GM03348 (cell line): ENCODE measurements at places on chromosomes 6 and 20.

DNA sequence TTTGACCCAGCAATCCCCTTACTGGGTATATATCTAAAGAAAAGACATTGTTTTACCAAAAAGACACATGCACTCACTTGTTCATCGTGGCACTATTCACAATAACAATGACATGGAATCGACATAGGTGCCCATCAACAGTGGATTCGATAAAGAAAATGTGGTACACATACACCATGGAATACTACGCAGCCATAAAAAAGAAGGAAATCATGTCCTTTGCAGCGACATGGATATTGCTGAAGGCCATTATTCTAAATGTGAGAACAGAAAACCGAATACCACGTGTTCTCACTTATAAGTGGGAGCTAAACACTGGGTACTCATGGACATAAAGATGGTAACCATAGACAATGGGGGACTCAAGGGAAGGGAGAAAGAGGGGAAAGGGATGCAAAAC, 222.3 kb downstream of the RNGTT start:
- DNase-seq = no peak

- DNase-seq = no peak
These were observed 173.2 kb downstream of the TMEM242 start for GRCh38 chr6:157150076-157150475.

DNA sequence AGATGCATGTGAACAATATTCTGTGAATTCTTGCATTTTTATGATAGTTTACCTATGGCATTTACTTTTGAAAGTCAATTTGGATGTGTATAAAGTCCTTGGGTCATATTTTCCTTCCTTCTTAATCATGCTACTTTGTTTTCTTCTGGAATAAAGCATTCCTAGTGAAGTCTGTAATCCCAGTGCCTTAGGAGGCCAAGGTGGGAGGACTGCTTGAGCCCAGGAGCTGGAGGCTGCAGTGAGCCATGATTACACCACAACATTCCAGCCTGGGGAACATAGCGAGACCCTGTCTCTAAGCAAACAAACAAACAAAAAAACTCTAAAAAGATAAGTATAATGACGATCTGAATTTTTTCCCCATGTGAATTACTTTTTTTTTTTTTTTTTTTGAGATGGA, 69.7 kb upstream of the SYNCRIP start:
- DNase-seq = no peak

GRCh38 chr6:45746046-45746445, 269.6 kb downstream of the CLIC5 start:
- peak; percentile 48 for DNase-seq

GRCh38 chr6:90131614-90132423, 164.8 kb downstream of the BACH2 start:
- peak; percentile 45 for DNase-seq

DNA sequence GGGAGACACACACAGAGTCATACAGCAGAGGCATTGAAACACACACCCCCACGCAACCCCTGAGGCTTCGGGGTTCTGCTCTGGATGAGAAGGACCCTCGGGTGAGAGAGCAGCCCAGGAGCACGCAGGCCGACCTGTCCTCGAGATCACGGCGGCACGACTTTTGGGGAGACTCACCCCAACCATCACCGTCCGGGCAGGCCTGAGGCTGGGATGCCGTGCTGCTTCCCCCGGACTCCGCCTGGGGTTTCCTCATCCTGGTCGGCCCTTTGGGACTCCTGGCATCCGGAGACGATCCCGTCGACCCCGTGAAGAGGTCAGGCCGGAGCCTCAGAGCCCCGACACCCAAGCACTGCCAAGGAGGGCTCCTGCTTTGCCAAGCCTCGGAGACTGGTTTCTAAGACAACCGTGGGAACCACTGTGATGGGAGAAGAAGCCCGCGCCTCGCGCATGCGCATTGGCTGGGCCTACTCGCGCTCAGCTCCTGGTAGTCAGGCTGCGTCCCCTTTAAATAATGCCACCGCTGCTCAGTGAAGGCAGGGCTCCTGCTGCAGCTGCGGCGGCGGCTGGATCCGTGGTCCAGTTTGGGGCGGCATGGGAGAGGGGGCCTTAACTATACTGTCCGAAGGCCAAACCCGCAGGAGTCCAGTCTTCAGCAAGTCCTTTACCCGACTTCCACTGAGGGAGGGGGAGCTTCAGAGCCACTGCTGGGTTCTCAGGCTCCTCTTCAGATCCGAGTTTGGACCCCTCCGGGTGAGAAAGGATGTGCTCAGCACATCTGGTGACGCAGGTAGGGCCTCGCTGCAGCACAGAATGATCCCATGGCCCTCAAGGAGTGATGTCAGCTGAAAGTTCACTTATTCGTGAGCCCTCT, 171.4 kb upstream of the ZNF337 start:
- DNase-seq = peak; percentile 84

DNA sequence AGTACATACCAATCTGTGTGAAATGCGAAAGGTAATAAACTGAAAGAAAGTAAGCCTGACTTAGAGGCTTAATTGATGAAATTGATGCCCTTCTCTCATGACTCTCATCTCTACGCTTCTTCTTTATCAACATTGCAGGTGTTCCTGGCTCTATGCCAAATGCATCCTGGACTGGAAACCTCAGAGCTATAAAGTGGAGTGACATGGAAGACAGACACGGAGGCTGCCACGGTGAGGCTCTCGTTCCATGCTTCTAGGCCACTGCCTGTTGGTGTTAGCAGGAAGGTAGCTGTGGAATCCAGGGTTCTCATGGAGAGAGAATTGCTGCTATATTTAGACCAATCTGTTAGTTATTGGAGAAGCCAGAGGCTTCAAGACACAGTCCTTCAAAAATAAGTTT, 73.2 kb downstream of the C6orf52 start:
- no peak for DNase-seq
